Ovary (tissue), 10 donors: ENCODE measurements at places on chromosomes 6 and 20. TPM values are rescaled to one million over a fixed set of nuclear protein-coding genes. Genes with fewer than 3 reads are reported as not detected.
A peak's percentile ranks its signal among the peaks of the same experiment; 100 is the strongest.

Gene FIG4
- total RNA-seq: 15.8 TPM

Gene ACSS1
- 30.7 TPM for total RNA-seq

Gene FAM209A
- total RNA-seq: not detected

DNA sequence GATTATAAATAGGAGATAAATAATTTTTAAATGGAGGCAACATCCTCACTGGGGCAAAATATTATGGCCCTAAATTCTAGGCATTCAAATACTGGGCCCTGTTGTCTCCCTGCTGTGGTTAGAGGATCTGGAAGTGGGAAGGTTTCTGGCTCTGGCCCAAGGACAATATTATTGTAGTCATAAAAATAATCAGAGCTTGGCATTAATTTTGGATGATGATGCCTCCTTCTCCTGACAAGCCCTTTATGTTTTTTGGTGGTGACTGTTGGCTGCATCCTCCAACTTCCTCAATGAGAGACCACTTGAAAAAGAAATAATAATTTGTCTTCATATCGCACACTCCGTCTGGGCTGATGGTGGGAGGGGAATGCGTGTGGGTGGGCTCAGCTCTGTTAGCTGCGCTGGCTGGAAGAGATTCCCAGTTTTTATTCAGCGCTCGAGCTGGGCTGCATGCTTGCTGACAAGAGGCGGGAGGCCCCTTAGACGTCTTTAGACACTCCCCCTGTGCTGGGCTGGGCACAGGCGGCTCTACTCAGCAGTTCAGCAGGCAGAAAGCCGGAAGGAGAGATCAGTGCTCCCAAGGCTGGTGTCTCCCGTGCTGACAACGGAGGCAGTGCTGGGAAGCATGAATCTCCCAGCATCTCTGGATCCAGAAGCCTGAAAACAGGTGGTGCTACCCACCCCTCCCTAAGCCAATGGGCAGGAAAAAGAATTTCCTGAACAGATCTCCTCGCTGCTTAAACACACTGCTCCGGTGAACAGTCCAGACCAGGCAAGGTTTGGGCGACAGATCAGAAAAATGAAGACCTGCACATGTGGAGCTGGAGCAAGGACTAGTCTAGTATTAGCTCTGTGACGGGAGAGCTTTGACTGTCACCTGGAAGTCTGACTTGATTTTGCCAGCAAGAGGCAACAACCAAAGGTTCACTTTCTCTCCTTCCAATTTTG, 97.7 kb downstream of the SYCP2 start:
- H3K27me3 ChIP-seq: no peaks in the 10 kb centered on the region
- H3K27ac ChIP-seq: peak overlapping the region; percentile 1
- no peak overlapping the region for H3K4me3 ChIP-seq
- H3K4me1 ChIP-seq: peaks cover 14% of the 10 kb centered on the region

DNA sequence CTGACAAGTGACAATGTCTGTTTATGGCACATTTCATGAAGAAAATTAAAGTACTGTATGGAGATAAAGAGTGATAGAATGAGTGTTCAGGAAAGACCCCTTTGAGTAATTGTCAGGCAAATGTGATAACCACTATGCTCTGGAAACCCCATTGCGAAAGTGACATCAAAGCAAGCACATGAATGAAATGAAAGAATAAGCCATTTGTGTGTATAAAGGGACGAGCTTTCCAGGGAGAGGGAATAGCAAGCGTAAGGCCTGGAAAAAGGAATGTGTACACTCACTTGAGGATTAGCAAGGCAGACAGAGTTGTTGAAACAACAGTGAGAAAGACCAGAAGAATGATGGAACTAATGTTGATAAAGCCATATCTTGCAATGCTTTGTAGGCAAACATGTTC, 490.0 kb downstream of the GRIK2 start:
- no peaks in the 10 kb centered on the region for H3K27me3 ChIP-seq
- H3K4me3 ChIP-seq: no peak overlapping the region
- H3K36me3 ChIP-seq: no peaks in the 10 kb centered on the region

DNA sequence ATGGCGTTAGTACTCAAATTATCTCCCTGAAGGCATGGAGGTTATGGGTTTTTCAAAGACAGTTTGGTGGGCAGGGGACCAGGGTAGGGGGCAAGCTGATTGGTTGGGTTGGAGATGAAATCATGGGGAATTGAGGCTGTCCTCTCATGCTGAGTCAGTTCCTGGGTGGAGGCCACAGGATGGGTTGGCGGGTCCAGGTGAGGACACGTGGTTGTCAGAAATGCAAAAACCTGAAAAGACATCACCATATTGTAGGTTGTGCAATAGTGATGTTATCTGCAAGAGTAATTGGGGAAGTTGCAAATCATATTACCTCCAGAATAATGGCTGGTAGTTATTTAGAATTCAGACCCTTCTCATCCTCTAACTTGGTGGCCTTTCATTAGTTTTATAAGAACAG, 30.1 kb downstream of the GPX6 start:
- H3K4me3 ChIP-seq: no peak overlapping the region
- no peak overlapping the region for H3K27ac ChIP-seq
- H3K27me3 ChIP-seq: no peaks in the 10 kb centered on the region
- H3K4me1 ChIP-seq: no peaks in the 10 kb centered on the region

DNA sequence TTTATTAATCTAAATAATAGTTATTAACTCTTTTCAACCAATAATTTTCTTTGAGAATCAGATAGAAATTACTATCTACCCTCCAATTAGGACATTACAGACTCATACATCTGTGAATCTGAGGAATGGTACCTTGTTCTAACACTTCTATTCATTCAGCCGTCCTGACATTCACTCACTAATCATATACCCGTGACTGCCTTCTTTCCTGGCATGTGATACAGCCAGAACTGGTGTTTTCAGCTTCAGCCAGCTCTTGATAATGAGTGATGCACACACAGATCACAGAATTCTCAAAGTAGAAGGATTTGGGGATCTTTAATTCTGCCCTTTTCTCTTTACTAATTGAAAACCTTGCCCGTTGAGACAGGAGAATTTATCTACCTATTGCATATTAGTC, 499.9 kb downstream of the UTRN start:
- H3K36me3 ChIP-seq: no peaks in the 10 kb centered on the region
- no peak for DNase-seq
- H3K27me3 ChIP-seq: no peaks in the 10 kb centered on the region

- H3K36me3 ChIP-seq: no peaks in the 10 kb centered on the region
- no peaks in the 10 kb centered on the region for H3K4me1 ChIP-seq
- H3K27me3 ChIP-seq: no peaks in the 10 kb centered on the region
- no peak overlapping the region for H3K4me3 ChIP-seq
Measured at GRCh38 chr6:1930356-1930755, 315.0 kb downstream of the GMDS start.

DNA sequence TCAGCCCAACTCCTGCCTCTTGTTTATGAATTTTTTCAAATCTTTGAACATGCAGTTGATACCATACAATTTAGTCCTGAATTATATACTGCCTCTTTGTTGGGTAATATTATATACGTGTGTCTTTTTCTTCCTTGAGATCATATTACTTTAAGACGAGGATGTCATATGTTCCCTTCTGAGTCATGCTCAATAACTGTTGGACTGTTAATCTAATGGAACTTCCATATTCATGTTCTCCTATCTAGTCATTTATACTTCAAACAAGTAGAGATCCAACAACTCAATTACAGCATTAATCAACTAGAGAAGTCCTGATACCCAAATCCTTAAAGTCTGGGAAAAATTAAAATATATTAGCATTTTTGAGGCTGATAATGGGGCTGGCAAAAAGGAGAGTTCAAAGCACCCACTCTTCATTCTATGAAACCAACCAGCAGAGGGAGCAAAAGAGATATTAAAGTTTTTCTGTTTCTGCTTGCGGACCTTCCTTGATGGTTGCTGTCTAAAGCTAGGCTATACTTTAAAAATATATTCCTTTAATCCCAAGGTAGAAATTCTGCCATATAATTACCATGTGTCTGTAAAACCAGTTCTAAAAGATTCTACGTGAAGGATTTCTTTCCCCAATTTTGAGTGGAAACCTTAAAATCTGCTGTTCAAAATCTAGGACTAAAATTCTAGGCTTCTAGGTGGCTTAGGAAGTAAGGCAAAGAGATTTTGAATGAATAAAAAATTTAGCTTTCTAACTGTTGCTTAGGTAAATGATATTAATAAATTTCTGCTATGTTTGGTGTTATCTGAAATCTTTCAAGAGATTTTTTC, 498.9 kb downstream of the BCKDHB start:
- no peak overlapping the region for H3K27ac ChIP-seq
- no peaks in the 10 kb centered on the region for H3K27me3 ChIP-seq
- H3K36me3 ChIP-seq: no peaks in the 10 kb centered on the region
- DNase-seq: no peak
- H3K4me3 ChIP-seq: no peak overlapping the region

DNA sequence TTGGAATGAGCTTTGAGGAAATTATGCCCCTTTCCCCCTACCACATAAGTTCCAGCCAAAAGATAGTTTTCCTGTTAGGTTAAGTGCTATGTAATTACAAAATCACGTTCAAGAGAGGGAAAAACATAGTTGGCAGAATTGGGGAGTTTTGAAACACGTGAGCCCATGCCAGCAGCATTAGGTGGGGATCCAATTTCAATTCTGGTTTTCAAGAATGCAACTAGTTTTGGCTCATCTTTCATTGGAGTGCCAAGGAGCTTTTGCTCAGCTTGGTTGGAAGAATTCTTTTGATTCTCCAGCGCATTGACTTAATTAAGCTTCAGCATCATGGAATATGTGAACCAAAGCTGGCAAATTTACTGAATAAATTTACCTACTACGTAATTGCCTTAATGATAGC, 95.9 kb downstream of the SAMD5 start:
- no peak overlapping the region for H3K4me3 ChIP-seq
- no peaks in the 10 kb centered on the region for H3K4me1 ChIP-seq

GRCh38 chr6:78631976-78632375, 235.4 kb upstream of the IRAK1BP1 start:
- no peak overlapping the region for H3K4me3 ChIP-seq
- no peak overlapping the region for H3K27ac ChIP-seq
- no peak for DNase-seq
- H3K36me3 ChIP-seq: no peaks in the 10 kb centered on the region
- peaks cover 2% of the 10 kb centered on the region for H3K4me1 ChIP-seq
- no peaks in the 10 kb centered on the region for H3K27me3 ChIP-seq
